ENCODE measurements at places on chromosomes 3 and 15.

- DNase-seq: no peak
Observed at GRCh38 chr15:69311319-69311721, 12.6 kb downstream of the PAQR5 start.

GRCh38 chr15:61337541-61337940 is 108.4 kb upstream of the RORA start:
- no peak for DNase-seq

DNA sequence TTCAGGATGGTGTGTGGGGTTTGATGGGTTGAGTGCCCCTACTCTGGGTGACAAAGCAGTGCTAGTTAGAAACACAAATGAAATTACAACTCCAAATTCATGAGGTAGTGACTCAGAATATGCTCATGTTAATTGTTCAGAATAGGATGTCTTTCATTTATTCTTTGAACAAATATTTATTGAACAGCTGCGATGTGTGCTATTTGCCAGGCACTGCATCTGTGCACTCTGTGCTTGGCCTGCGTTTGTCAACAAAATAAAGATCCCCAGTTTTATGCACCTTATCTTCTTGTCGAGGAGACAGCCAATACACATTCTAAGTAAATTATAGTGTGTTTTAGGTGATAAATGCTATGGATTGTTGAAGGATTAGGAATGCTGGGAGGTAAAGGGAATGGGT is 27.3 kb downstream of the MED12L start:
- DNase-seq: no peak

- no peak for DNase-seq
Observed at GRCh38 chr3:178382449-178383061, 153.7 kb upstream of the KCNMB2 start.

DNA sequence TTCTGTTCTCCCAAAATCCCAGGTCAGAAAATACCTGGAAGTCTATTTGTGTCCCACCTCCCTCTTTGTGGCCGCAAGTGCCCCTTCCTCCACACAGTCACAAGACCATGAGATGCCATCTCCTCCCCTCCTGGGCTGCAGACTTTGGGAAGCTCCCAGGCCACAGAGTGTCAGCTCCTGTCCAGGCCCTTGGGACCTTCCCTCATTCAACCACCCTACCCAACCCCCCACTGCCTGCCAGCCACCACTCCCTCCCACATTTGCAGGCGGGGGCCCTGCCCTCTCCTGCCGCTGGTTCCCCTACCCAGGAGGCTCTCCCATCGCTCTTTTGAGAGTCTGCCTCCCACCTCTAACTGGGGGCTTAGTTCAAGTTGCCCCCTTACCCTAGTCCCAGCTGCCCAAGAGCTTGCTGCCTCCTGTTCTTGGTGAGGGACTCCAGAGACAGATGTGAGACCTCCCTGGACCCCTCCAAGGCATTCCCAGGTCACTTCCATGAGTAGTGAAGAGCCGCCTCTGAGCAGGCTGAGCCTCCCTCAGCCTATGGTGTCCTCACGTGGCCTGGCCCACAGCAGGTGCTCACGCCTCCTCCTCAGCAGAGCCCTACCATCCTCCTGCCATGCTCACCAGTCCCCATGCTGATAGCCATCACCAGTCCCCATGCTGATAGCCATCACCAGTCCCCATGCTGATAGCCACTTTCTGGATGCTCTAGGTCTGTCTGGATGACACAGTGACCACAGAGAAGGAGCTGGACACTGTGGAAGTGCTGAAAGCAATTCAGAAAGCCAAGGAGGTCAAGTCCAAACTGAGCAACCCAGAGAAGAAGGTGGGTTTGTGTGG is 15.9 kb upstream of the STAB1 start:
- DNase-seq: no peak

GRCh38 chr15:44160796-44161195 is 34.3 kb downstream of the FRMD5 start:
- DNase-seq: no peak

- no peak for DNase-seq
Observed at GRCh38 chr3:55897573-55898224, 410.6 kb upstream of the WNT5A start.

- no peak for DNase-seq
Observed at GRCh38 chr3:35954413-35954812, 315.1 kb downstream of the ARPP21 start.

GRCh38 chr3:37324850-37325321 is 150.5 kb upstream of the LRRFIP2 start:
- DNase-seq: peak; percentile 63

DNA sequence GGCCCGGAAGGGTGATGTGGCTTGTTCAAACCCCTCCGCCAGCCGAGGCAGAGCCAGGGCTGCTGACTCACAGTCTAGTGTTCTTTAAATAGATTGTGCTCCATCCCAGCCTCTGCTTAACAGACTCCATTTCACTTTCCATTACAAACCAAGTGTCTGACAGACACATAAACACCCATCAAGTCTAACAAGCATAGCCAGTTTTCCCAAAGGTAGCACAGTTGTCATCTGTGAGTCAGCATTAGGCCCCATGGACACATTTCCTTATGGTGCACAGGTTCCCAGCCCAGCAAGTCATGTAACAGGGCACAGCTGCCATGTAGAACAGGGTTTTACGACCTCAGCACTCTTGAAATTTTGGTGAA is 109.9 kb upstream of the RAP2B start:
- no peak for DNase-seq

DNA sequence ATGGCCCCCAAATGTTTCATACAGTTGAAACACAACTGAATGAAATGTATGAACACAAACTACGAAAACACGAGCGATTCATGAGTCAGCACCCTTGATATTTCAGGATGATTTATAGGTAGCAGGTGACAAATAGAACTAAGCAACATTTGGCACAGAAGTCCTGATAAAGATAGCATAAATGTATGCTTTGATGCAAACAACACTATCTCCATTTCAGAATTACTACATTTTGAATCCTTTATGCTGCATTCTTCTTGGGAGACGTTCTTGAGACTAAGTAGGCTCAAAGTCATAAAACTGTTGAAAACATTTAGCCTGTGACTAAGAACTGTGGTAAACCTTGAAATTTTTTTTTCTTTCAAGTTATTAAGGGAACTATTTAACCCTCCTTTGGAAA is 200.3 kb upstream of the ICE2 start:
- DNase-seq: no peak

- no peak for DNase-seq
Observed at GRCh38 chr15:31255732-31256377, 70.8 kb upstream of the KLF13 start.

GRCh38 chr3:63880653-63881052 is 17.0 kb downstream of the ATXN7 start:
- no peak for DNase-seq

- DNase-seq: no peak
Observed at GRCh38 chr15:62698646-62699045, 343.9 kb upstream of the TPM1 start.

- no peak for DNase-seq
Observed at GRCh38 chr3:128413003-128413370, 53.7 kb downstream of the DNAJB8 start.

GRCh38 chr15:63380808-63381282 is 801 bp downstream of the CA12 start:
- DNase-seq: no peak

DNA sequence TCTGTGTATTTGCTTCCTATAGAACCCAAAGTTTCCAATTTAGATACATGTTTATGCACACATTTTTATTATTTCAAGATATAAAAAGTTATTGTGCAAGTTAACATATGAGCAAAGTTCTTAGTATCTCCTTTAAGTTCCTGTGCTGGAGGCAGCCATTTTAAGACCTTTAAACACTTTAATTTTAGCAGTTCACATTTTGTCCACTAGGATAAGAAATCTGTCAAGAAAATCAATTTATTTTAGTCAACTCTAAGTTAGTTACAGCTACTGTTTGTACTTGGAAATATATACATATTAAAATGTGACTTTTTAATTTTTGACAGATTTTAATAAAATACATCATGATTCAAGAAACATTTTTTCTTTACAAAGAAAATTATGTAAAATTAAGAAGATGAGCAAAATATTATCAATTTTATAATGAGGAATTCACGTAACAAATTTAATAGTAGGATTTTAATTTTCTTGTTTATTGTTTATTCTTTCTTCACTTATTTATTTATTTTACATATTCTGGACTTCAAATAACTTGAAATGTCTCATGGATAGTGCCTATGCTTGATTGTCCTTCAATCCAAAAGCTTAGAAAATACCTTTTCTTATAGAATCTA is 402.6 kb upstream of the GBE1 start:
- no peak for DNase-seq

DNA sequence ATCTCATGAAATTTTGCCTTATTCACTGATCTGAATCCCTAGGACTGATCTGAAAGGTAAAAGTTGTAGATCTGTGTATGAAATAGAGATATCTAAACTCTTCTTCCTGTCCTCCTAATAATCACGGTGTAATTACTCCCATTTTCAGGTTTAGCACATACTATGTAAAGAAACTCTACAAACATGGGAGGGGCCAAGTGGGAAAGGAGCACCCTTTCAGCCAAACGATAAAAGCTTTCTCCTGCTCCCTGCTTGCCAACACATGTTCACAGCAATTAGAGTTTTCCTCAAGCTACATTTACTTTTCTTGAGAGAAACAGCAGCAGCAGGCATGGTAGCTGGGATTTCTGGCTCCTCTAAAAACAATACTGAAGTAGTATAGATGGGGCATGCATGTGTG is 71.6 kb downstream of the CHAC1 start:
- no peak for DNase-seq

- DNase-seq: peak; percentile 54
Observed at GRCh38 chr3:129829640-129830039, 63.9 kb downstream of the TMCC1 start.

- no peak for DNase-seq
Observed at GRCh38 chr15:69793781-69794451, 303.8 kb downstream of the TLE3 start.

- DNase-seq: no peak
Observed at GRCh38 chr3:53300826-53301225, 45.0 kb upstream of the TKT start.

DNA sequence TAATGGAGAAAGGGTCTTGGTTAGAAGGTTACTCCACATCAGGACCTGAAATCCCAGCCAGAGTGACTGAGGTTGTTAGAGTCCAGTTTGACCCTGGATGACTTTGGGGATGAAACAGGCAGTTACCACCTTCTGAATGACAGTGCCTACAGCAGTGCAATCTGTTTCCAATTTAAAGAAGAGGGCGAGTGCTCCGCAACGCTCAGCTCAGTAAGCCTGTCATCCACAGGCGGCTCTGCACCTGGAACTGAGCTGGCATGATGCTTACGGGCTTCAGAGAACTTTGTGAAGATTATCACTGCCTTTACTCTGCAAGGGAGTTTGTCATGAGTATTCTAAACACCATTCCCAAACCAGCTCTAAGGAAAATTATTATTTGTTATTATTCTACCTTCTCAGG is 127.7 kb upstream of the SLC24A5 start:
- no peak for DNase-seq

GRCh38 chr3:114877378-114878113 is 269.5 kb downstream of the ZBTB20 start:
- DNase-seq: no peak

DNA sequence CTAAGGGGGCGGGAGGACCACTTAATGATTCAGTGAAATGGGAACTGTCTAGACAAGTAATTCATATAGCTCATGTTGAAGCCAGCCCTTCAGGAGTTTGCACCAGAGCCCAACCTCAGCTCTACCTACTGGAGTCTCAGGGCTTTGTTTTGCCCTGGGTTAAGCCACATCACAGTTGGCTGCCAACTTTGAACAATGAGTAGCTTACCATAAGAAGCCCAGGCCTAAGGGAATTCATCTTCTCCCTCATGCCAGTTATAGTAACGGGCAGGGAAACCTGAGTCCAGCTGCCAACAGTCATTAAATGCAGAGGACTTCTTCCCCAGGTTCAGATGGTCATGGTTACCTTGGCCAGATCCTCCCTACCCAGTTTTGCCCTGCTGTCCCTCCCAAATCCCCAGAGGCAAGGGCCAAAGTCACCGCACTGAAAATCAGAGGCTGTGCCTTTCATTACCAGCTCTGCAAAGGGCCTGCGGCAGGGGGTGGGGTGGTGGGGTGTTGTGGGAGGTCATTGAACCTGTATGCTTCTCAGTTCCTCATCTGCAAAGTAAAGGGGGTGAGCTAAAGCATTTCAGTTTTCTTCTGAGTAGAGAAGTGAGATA is 302.2 kb upstream of the NR2E3 start:
- DNase-seq: no peak

- DNase-seq: no peak
Observed at GRCh38 chr15:52082197-52083036, 30.2 kb downstream of the BCL2L10 start.

DNA sequence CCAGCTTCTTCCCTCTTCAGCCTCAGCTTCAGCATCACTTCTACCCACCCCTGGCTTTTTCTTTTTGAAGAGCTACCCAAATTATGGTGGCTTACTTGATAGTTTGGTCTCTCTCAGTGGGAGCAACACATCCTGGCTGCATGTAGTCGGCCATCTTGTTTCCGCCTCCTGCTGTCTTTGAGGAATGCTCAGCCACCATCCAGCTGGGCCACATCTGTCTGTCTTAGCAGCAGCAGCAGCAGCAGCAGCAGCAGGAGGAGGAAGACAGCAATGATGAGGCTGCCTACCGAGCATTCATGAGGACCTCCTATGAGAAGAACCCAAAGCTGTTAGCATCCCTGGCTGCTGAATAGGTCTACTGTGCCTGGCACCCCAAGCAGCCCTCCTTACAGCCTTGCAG is 19.7 kb downstream of the IL16 start:
- no peak for DNase-seq

GRCh38 chr3:186493525-186494255 is 50.5 kb downstream of the CRYGS start:
- DNase-seq: no peak

- no peak for DNase-seq
Observed at GRCh38 chr3:138933981-138934691, 12.8 kb downstream of the FOXL2 start.

DNA sequence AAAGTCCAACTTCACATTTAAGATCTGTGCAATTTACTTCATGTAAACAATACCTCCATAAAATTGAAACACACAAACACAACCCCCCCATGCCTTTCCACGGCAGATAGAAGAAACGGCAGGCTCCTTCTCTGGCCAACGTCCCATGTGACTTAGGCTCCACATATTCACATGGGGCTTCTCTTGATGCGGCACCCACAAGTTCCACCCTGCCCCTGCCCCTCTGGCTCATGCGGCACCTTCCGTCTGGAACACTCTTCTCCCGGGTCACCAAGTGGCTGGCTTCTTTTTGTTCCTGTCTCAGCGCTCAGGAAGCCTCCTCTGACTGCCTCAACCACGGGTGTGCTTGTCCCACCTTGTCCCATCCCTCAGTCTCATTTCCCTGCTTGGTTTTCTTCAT is 25.6 kb downstream of the STIMATE start:
- DNase-seq: no peak

DNA sequence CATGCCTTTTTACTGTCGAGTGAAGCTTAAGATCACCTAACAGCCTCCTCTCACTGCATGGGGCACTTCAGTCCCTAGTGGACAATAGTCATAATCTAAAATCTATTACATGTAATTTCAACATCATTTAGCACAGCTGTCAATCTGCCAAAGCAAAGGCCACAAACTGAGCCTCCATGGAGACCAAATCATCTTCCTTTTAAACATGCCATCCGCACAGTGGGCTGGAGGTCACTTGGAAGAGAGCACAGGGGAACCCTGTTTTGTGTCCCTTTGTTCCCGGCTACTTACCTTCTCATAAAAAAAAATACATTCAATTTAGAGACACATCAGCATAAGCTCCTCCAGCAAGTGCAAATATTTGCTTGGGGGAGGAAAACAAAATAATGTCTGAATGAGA is 167.3 kb downstream of the SQOR start:
- DNase-seq: no peak

Measured in smooth muscle cell of the brain vasculature (primary cell).